ENCODE measurements at places on chromosomes 6 and 20.

- DNase-seq, result no peak
Observed at GRCh38 chr6:22875845-22876244, 306.5 kb downstream of the HDGFL1 start.

GRCh38 chr6:82861121-82861520, 204.5 kb downstream of the UBE3D start:
- no peak for DNase-seq

- no peak for DNase-seq
Observed at GRCh38 chr6:155011809-155012291, 16.7 kb downstream of the TIAM2 start.

DNA sequence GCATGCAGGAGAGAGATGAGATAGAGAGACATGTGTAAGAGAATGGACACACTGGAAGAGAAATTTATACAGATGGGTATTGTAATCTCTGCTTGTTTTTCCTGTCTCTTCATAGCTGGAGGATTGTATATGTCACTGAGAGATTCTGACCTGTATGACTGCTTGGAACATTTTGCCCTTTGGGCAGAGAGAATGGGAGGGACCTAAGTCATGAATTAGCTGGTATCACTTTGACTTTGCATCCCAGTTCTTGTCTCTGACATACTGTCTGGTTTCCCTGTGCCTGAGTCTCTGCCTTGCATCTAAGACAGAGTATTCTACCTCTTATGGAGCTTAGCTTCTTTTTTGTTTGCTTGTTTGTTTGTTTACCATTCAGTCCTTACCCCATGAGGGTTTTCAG, 37.0 kb upstream of the ASCC3 start:
- DNase-seq, result no peak

- no peak for DNase-seq
Observed at GRCh38 chr6:161722394-161722793, 448.5 kb upstream of the AGPAT4 start.

- no peak for DNase-seq
Observed at GRCh38 chr6:142385352-142385751, 83.5 kb downstream of the ADGRG6 start.

- DNase-seq, result no peak
Observed at GRCh38 chr6:169288591-169288990, 34.9 kb upstream of the THBS2 start.

- DNase-seq, result no peak
Observed at GRCh38 chr20:61664556-61665320, 400.9 kb downstream of the TAF4 start.

DNA sequence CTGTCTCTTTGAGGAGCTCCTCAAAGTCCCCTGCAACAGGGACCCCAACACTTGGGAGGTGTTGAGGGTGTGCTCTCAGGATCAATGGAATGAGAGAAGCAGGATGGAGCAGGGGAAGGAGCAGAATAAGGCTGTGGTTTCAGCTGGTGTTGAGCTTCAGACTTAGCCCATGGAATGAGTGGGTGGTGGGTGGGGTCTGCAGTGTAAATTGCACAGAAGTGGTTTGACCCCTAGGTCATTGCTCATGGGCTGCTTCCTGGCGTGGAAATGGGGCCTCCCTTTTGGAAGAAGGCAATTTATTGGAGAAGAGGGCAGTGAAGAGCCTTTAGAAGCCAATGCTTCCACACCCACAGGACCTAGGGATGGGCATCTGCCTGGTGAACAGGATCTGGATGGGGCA, 37.0 kb upstream of the KCNG1 start:
- no peak for DNase-seq

DNA sequence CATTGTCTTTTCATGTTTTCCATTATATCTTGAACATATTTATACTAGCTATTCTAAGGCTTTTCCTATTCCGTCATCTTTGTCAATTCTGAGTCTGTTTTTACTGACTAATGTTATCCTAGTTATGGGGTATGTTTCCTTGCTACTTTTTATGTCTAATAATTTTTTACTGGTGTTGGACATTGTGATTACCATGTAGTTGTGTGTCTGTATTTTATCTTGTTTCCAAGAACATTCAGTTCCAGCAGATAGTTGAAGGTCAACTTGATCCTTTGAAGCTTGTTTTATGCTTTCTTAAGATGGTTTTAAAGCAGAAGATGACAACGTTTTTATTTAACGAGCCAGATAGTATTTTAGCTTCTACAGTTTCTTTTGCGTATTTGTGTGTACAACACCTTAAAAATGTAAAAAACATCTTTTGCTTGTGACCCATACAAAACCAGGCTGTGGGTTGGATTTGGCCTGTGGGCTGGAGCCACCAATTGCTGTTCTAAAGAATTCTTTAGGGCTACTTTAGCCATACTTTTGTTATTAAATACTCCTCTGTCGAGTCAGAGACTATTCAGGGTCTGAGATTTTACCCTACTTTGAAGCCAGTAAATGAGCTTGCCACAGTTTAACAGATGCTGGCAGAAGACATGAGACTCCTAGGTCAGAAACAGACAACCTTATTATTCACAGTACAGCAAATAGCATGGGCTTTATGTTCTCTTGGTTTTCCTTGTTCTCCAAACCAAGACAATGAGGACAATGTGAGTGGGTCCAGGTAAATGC, 38.7 kb upstream of the REV3L start:
- no peak for DNase-seq

DNA sequence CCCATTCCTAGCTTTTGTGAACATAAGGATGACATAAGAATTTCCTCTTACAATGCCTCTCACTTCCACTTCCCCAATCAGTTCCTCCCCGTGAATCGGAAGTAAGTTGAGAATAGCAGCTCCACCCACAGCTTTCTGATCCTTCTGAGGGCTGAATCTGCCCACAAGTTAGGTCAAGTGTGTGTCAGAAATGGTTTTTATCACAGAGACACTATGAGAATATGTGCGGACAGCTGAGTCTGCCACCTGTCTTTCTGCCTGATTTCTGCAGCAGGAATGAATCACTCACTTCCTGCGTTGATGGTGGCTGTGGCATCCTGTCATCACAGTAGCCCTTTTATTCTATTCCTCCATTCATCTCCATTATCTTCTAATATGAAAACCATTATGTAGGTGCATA, 70.2 kb downstream of the RIN2 start:
- DNase-seq, result no peak

DNA sequence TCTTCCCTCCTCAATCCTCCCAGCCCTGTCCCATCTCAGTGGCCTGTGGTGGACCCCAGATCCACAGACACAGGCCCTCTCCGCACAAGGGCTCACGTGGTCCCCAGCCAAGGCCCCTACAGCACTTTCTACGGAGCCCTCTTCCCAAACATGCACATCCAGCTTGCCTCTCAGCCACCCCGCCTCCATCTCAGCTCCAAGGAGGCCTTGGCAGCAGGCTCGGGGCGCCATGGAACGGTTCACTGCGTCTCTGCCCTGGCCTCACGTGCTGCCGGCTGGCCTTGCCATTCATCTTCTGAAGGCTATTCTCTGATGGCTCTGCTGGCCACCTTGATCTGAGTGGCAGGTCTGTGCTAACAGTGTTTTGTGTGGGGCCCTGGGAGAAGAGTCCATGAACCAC, 33.0 kb downstream of the GNAS-AS1 start:
- DNase-seq, result no peak

GRCh38 chr6:88612631-88613030, 350.8 kb downstream of the RNGTT start:
- DNase-seq, result no peak

DNA sequence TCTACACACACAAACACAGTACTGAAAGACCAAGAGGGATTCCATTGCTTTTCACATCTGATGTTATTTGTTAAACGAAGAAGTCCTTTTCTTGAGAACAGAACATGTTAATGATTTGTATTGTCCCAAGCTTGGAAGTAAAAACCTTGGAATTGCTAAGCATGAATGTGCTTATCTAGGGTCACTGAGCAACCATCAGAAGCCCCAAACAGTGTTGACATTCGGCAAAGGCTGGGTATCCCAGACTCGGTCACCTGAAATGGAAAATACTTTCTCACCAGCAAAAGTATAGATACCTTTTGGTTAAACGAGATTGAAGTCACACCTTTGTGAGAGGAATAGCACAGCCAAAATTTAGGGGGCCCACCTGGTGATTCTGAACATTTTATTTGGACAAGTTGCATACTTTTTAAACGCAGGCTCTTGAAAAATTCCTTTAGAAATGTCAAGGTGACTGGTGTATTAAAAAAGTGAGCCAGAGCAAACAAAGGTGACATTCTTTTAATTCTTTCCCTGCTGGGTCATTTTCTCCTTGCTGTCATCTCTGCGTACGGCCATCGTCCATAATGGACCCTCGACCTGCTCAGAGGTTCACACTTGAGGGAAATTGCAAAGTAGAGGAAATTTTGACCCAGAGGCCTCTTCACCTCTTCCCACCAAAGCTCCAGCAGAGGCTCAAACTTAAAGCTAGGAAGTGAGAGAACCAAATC, 95.8 kb upstream of the FOXA2 start:
- no peak for DNase-seq

DNA sequence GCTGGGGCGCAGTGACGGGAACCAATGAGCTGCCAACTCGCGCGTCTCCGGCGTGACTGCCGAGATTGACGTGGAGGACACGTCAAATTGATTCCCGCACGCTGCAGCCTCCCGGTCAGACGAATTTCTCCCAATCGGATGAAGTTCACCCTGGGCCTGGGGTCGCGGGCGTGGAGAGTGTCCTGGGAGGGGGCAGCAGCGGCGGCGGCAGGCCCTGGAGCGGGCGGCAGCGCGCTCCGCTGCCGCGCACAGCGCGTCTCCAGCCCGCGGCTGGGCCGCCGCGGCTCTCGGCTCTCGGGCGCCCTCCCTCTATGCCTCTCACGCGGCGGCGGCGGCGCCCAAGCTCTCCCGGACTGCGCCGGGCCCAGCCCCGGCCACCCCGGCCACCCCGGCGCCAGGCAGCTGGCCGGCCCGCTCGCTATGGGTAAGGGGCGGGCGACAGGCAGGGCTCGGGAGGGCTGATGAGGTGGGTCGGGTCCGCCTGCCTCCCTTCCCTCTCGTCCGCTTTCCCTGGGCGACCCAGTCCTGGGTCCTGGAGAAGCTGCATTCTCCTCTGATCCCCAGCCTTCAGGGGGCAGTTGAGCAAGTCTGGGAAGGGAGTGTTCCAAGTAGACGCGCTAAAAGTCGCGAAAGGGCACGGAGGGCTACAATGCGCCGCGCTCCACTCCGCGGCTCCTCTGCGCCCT, at the start of gene PAX1:
Gene PAX1, plus strand, starts transcription at position 90 of the 686 bp plus-strand sequence. Its CDS starts 49 bp downstream, at position 139.
- no peak for DNase-seq

- DNase-seq, result no peak
Observed at GRCh38 chr20:23123886-23124285, 37.8 kb upstream of the CD93 start.

DNA sequence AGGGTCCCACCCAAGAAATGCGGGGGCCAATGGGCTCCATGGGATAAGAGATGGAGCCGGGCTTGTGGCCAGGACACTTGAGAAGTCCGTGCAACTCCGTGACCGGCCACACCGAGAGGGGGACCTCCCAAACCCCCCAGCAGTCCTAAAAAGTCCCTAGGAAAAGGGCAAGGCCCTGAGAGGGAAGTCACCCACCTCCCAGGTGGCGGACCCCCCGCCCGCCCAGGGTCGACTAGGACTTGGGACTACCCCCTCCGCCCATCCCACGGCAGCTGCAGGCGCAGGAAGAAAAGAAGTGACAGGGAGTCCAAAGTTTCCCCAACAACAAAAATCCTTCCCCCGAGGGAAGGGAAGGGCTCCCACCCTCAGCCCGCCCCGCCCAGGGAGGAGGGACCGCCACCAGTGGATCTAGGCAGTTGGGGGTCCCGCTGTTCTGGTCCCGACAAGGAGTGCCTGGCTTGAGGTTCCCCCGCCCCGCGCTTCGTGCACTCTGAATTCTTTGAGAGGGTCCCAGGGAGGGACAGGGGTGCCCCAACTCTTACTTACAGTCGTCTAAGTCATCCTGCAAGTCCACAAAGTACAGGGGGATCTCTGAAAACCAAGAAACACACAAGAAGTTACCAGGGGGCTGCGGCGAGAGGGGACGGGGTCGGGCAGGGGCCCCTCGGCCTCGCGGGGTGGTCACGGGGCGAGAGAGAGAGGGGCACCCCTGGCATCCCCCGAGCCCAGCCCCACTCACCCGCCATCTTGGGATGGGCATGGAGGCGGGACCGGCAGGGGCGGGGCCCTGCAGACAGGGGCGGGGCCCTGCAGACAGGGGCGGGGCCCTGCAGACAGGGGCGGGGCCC, 611 bp upstream of the RAB22A start:
- DNase-seq, result no peak

DNA sequence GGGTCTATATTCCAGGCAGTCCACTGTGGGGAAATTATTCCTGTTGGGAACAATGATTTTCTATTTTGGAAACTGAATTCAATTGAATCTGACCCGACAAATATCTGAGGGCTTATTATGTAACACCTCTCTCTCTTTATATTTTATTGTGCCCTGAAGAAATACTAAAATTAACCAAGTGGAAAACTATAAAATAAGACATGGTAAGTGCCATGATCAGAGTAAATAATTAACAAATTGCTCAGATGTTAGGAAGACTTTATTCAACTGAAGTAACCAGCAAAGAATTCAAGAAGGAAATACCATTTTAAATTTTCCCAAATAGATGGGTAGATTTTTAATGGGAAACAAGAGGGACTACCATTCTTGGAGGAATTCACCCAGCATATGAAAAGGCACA, 632.9 kb downstream of the MAFB start:
- DNase-seq, result no peak

GRCh38 chr6:107823047-107823557, 1.0 kb downstream of the SCML4 start:
- DNase-seq, result no peak

DNA sequence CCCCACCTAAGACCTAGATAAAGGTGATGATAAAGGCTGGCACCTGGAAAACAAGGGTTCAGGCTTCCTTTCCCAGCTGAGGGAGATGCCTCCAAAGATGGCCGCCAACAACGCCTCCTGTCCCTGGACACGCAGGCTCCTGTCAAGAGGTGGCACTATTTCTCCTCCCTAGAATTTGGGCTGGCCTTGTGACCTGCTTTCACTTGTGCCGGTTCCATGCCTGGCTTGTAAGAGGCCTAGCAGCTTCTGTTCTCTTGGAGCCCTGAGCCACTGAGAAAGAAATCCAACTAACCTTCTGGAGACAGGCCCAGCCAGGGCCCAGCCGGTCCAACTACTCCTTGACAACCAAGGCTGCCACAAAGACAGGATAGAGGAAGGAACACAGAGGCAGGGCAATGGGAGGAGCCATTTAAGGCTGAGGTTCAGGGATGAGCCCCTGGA, 60.2 kb upstream of the RALY start:
- DNase-seq, result peak; percentile 29

- DNase-seq, result no peak
Observed at GRCh38 chr20:45985573-45985972, 13.6 kb upstream of the ZNF335 start.

DNA sequence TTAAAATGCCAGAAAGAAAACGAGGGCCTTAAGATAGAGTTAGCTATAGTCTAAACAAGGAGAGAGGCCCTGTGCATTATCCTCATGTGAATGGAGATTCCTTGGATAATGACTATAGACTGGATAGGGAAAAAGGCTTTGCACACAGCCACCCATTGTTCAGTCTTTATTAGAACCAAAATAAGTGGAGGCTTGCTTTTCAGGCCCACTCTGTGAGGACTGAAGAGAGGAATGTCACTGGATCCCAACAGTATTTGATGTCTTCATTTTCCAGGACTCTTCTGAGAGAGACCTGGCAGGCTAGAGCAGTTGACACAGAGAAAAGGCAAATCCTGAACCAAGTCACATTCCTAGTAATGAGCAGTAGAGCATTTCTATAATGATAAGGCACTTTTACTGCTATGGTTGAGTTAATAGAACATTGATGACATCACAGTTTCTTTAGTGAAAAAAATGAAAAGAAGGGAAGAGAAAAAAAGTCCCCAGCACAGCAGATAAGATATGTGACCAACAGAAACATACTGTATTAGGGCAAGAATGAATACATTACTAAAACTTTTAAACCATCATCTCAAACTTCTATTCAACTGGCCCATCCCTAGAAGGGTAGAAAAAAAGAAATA, 315.1 kb downstream of the EPHA7 start:
- DNase-seq, result no peak

- DNase-seq, result no peak
Observed at GRCh38 chr6:156125844-156126243, 651.3 kb upstream of the ARID1B start.
